Globus pallidus (tissue), 1 donor: ENCODE measurements at places on chromosomes 11 and 22.

GRCh38 chr11:2775626-2776350 is 76.0 kb upstream of the KCNQ1OT1 start:
- DNase-seq = no peak

- DNase-seq = no peak
These were observed 20.4 kb downstream of the HPS4 start for GRCh38 chr22:26463101-26463661.

DNA sequence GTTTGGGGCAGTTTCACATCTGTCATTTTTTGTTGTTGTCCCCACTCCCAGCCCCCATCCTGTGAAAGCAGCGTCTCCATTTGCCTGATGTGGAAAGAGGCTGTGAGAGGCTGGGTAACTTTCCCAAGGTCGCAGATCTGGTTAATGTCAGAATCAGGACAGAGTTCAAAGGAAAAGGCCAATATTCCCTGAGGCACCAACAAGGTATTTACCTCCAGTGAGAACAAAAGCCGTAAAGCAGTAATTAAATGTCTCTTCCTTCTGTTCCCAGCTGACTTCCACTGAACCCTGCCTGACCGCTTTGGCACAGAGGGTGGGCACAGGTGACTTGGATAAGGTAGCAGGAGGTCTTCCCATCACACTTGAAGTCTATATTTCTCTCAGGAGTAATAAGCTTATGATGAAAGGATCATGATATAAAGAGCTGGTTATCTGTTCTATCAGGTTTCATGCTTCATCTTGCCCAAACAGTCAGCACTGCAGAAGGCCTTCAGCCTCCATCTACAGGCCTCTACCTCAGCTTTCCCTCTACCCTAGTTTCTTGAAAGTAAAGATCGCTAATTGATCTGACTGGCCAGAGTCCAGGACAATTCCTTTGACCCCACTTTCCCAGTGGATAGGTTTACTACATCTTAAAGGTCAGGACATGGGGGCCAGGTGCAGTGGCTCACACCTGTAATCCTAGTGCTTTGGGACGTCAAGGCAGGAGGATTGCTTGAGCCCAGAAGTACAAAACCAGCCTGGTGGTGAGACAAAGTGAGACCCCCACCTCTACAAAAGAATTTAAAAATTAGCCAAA is 9.4 kb downstream of the C11orf91 start:
- no peak for DNase-seq

DNA sequence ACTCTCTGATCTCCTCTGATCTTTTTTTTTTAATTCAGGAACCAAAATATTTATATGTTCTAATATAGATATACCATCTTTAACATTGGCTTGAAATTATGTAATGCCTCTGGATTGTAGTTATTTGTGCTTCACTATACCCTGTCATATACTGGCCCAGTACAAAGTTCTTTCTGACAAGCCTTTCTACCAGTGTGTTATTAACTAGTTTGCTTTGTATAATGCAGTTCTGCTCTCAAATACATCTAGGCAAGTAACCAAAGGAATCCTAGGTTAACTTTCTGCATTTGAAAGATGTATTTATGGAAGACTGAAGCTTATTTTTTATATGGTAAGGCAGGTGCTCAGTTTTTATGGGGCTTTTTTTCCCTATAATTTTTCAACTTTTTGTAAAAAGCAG is 36.1 kb downstream of the ARHGEF12 start:
- DNase-seq = no peak

DNA sequence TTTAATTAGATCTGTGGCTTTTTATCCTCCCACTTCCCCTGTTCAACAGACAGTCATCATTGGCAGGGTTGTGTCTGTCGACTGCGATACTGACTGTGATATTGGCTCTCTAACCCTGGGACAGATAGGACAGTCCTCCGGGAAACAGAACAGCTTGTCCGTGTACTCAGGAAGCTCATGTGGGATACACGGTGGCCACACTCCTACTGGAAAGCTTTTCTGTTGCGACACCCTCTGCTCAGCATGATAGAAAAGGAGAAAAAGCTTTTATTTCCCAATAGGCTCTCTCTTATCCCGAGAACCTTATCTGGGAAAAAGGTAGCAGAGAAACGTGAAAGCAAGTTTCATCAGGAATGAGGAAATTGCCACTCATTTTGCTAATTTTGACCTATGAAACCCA is 60.4 kb upstream of the HSPA8 start:
- no peak for DNase-seq

GRCh38 chr11:25200925-25201324 is 704.1 kb downstream of the LUZP2 start:
- DNase-seq = no peak

DNA sequence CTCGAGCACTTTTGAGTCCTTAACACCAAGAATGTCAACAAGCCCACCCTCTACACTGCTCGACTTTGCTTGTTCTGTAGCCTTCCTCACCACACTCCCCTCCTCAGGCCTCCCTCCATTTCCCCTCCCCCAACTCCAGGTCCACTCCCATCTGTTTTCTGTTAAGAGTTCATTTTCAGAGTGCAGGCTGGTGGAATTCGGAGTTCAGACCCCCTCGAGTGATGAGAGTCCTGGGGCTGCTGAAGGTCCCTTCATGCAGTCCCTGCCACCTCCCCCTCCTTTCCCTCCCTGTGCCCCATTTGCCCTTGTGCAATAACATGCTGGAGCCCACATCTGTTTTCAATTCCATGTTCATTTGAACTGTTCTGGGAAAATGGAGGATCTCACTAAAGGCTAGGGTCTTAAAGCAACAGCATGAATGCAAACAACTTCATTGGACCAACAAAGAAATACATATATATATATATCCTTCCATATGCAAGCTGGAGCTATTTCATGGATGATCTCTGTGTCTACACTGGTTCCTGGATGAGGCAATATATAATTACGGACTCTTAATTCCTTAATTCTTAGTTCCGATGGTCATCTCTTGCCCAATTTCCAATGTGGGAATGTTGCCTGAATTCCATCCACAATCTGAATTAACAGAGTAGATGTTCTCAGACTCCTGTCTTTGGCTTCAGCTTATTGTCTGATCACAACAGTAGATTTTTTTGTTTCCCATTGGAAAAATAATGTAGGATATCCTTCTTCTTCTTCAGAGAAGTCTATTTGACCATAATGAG is 340.4 kb downstream of the ETS1 start:
- no peak for DNase-seq

DNA sequence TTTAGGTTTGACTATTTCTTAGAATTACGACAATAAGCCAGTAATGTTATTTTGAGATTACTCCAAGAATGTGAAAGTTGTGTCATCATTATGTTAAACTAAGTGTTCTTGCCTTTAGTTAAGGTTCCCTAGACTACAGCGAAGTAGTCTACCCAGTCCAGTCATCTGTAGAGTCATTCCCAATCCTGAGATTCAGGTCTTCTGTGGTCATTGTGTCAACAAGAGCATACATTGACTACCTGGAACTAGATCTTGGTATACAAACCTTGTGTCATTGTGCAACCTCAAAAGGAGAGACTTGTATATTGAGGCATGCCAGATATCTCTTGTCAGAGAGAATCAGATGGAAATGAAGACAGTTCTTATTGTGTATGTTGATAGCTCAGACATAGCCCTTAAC is 115.9 kb downstream of the ATM start:
- DNase-seq = no peak

- no peak for DNase-seq
These were observed 21.6 kb downstream of the NNMT start for GRCh38 chr11:114317787-114318137.

DNA sequence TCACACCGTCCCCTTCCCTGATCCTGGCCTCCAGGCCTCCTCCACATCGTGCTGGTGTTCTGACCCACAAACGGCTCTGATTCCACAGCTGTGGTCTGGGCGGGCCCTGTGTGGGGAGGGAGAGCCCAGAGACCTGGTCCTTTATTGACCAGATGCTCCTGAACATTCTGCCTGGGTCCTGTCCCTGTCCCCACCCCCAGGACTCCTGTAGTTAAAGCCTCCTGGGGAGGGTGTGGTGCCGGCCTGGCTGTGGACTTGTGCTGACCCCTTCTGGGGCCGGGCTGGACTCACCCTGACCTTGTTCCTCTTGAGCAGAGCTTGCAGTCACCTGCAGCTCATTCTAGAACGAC is 128.7 kb downstream of the CTTN start:
- no peak for DNase-seq

DNA sequence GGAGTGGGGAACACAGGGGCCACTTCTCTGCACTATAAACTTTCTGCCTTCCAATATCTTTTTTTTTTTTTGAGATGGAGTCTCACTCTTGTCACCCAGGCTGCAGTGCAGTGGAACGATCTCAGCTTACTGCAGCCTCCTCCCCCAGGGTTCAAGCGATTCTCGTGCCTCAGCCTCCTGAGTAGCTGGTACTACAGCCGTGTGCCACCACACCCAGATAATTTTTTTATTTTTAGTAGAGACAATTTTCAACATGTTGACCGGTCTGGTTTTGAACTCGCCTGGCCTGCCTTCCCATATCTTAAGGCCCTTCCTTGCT is 1.7 kb downstream of the SLC3A2 start:
- no peak for DNase-seq

- no peak for DNase-seq
These were observed 873.8 kb downstream of the BRD1 start for GRCh38 chr22:48953830-48954229.

- DNase-seq = peak; percentile 73
These were observed 119.6 kb downstream of the NAV2 start for GRCh38 chr11:19832086-19832750.

- DNase-seq = no peak
These were observed 6.1 kb downstream of the ARHGAP8 start for GRCh38 chr22:44758344-44758973.

DNA sequence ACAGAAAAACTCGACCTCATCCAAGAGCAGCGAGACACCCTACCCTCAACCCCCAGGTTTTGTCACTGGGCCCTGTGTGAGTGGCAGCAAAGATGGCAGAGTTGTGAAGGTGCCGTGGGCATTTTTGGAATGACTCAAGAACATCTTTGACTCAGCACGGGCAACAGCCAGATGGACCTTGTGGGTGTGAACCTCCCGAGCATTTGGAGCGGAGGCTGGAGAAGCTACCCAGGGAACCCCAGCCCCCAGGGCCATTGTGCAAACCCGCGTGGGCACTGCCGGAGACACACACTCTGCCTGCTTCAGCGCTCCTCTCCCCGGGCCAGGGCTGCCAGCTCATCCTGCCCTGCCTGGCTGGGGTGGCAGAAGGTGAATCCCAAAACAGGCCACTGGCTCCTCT is 66.1 kb downstream of the PANX1 start:
- DNase-seq = no peak
